ENCODE measurements at places on chromosomes 7 and 10.

DNA sequence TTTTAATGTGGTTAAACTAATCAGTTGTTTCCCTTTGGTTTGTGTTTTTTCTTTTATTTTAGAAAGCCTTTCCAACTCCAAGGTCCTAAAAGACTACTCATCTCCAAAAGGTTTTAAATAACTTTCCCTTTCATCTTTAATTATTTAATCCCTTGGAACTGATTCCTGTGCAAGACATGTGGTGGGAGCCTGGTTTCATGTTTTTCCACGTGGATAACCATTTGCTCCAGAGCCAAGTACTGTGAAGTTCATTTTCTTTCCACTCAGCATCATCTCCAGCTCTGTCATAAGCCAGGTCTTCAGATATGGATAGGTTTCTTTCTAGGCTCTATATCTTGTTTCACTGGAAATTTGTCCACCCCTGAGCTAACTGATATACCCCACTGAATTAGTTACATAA is 16.7 kb downstream of the PPP1R3C start:
- no peak for DNase-seq

DNA sequence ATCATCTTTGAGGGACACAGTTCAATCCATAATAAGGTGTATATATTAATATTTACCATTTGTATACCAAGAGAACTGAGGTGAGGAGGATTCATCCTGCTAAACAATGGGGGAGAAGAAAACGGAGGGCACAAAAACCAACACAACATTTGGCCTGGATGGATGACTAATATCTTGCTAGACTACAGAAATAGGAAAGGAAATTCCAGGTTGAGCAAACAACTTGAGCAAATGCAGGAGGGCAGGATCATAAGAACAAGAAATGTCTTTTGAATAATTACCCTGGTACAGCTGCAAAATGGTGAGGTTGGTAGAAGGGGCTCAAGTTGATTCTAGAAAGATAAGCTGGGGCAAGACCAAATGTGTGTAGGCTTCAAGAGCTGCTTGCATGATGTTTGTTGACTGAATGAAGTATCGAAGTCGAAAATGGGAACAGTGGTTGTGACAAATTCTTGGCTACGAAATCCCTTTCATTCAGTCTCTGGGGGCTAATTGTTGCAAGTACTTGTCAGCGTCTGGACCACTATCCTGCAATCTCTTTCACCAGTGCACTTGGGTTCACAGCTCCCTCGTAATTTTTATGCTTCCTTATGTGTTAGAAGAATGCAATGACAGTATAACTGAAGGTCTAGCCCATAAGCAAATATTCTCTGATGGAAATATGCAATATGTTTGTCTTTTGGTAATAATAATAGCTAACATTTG is 176.2 kb downstream of the PTEN start:
- no peak for DNase-seq

DNA sequence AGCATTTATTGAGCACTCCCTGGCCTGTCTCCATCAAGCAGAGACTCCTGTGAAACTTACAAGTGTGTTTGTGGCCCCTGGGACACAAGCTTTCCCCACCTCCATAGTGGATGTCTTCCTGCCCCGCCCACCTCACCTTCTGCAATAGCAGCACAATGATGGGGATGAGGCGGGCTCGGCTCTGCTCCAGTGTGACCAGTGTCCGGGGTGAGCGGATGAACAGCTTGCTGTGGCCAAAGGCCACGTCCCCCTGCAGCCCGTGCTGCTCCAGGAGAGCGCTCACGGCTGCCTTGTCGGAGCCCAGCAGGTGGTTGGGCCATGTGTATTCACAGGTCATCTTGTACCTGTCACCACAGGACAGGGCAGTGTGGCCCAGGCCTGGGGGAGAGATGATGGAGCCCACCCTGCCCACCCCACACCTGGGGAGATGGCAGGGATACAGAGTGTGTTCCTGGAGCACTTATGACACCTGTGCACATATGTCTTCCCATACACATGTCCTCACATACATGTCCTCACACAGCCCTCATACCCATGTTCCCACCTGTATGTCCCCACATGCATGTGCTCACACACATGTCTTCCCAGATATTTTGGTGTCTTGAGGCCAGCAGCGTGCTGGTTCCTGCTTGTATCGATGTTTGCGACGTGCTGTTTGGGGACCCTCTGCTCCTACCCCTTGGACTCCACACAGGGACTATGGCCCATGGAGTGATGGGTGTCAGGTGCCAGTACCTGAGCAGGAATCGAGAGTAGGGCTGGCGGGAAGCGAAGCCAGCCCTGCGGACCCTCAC is 12.7 kb downstream of the MYO1G start:
- DNase-seq: no peak

DNA sequence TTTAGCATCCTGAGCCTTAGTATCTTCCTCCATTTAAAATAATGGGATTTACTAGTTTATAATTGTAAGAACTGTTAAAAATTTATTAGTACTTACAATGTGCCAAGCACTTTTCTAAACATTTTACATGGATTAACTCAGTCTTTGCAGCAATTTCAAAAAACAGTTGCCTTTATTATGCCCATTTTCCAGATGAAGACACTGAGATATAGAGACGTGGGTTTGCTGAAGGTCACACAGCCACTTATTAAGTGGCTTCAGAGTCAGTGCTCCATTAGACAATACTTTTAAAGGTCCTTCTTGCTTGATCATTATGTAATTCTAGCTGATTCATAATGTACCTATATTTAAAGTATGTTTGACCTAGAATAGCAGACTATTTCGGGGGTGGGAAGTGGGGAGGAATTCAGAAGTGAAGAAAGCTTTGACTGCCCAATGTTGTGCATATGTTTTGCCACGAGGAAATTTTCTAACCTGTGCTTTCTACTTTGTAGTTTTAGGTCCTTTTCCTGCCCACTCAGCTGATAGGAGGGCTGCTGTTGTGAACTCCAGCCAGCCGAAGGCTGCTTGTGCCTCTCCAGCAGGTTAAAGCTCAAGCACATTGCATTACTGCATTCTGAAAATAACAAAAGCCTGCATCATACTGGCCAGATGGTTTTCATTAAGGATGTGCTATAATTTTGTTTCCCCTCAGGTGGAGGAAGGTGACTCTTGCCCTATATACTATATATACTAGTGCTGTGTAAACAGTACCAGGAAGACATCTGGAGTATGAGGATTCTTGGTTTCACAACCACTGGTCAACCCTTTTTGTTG is 4.3 kb downstream of the PLEKHA8 start:
- DNase-seq: no peak

All from stimulated activated CD4-positive, alpha-beta T cell treated with anti-CD3 and anti-CD28 coated beads, Interleukin-15, amount 100 ng/mL, for 1 hour (primary cell).